ENCODE measurements at places on chromosomes 7 and 10.
A peak's percentile ranks its signal among the peaks of the same experiment; 100 is the strongest.

GRCh38 chr10:71250842-71251241, 38.5 kb downstream of the UNC5B start:
- no peak for DNase-seq
- H3K36me3 ChIP-seq: no peaks in the 10 kb centered on the region
- no peaks in the 10 kb centered on the region for H3K4me1 ChIP-seq

DNA sequence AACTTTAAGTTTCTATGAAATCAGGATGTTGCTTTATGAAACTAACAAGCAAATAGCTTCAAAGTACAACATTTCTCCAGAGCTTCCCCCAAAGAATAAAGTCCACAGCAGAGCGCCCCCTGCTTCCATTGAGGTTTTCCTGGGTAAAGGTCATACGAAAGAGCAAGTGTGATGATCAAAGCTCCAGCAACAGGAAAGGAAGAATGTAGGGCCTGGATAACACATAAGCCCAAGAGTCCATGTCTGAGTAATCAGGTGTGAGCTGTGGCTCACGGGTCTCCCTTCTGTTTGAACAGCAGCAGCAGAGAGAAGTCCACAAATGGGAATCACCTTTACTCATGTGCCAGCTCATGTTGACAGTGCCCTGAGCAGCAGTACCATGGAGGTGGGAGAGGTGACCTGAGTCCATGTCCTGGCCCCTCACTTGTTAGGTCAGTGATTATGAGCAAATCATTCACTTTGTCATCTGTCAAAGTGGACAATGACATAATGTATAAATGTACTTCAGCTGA, 50.5 kb downstream of the MRPL32 start:
- H3K27me3 ChIP-seq: peaks cover 12% of the 10 kb centered on the region
- H3K4me1 ChIP-seq: no peaks in the 10 kb centered on the region
- DNase-seq: no peak
- no peaks in the 10 kb centered on the region for H3K36me3 ChIP-seq

DNA sequence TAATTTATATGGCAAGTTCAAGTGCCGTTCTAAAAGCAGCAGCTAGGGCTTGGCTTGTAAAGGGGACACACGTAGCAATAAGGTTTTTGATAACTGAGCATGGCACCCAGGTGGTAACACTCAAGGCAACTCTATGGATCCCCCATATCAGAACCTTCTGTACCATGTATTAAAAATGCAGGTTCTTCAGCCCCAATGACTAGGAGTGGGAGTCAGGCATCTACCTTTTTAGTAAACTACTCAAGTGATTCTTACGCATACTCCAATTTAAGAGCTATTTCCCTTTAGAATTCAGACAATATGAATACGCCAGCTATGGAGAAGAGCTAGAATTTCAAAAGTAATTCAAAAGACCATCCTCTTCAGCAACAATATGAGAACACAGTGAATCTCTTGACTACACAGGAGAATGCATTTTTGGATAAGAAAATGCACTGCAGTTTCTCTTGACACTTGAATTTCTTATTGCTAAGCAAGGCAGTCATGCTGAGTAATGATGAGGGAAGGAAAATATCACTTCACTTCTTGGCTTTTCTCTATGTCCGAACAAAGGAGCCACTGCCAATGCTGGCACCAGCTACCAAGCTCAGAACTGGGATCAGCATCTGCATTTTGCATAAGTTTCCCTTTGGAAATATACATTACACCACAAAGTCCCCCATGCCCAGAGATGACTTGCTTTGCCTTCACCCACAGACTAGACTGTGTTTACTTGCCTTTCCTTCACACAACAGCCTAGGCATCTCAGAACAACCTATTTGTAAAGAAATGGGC, 53.5 kb downstream of the ABLIM1 start:
- H3K4me3 ChIP-seq: no peak overlapping the region
- peaks cover 9% of the 10 kb centered on the region for H3K4me1 ChIP-seq
- no peaks in the 10 kb centered on the region for H3K36me3 ChIP-seq
- no peak overlapping the region for H3K27ac ChIP-seq
- no peaks in the 10 kb centered on the region for H3K27me3 ChIP-seq

- no peak overlapping the region for H3K4me3 ChIP-seq
- no peaks in the 10 kb centered on the region for H3K27me3 ChIP-seq
- H3K36me3 ChIP-seq: no peaks in the 10 kb centered on the region
- no peak for DNase-seq
Observed at GRCh38 chr7:152095771-152096170, 70.3 kb downstream of the GALNT11 start.

DNA sequence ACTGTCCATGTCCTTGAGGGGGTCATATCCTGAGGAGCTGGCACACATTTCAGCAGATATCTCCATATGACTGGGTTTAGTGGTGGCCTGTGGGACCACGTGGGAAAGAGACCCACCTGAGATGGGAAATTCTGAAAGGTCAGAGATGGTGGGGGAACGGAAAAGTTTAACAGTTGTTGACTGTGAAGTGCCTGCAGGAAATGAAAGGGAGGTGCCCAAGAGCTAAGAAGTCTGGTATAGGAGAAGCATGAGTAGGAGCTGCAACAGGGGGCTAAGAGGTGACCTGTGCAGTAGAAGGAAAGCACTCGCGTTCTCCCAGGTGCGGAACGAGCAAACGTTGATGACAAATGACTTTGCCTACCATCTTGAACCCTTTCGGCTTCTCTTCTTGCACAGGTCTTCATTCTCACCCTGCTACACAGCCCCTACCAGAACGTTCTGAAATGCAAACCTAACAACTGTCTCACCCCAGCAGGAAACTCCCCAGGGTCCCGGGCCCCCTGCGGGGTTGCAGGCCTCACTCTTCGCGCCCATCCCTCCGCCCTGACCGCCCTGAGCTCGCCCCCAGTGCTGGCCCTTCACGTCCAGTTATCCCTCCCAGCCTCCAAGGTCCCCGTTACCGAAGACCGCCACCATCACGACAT, 9.8 kb upstream of the FXYD4 start:
- H3K27ac ChIP-seq: peak overlapping the region; percentile 99
- peaks cover 31% of the 10 kb centered on the region for H3K4me1 ChIP-seq
- H3K27me3 ChIP-seq: peaks cover 2% of the 10 kb centered on the region
- no peak for DNase-seq

GRCh38 chr10:91433620-91434019, 23.5 kb downstream of the HECTD2 start:
- H3K27ac ChIP-seq: no peak overlapping the region
- peaks cover 19% of the 10 kb centered on the region for H3K36me3 ChIP-seq
- H3K27me3 ChIP-seq: no peaks in the 10 kb centered on the region

- no peaks in the 10 kb centered on the region for H3K36me3 ChIP-seq
- H3K4me1 ChIP-seq: peaks cover 3% of the 10 kb centered on the region
- H3K27me3 ChIP-seq: peaks cover 14% of the 10 kb centered on the region
- no peak overlapping the region for H3K4me3 ChIP-seq
- no peak for DNase-seq
- H3K27ac ChIP-seq: no peak overlapping the region
Observed at GRCh38 chr7:139559364-139560105, 36.0 kb downstream of the CLEC2L start.

DNA sequence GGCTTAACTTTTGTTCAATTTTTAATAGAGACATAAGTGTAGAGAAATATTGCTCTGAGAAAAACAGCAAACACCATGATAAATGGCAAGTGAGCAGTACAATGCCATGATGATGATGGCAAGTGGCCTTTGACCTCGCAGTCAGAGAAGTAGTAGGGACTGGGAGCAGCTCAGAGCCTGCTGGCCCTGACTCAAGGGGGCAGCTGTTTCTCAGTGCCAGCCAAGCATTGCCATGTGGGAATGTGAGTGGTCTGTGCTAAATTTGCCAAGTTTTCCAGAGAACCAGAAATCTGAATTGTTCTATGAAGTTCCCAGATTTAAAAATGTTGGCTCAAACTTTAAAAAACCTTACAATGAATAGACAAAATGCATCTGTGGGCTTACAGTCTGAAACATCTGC, 187.9 kb downstream of the BICC1 start:
- no peak overlapping the region for H3K4me3 ChIP-seq
- H3K27ac ChIP-seq: no peak overlapping the region

- no peak overlapping the region for H3K27ac ChIP-seq
- DNase-seq: no peak
- no peak overlapping the region for H3K4me3 ChIP-seq
- H3K36me3 ChIP-seq: no peaks in the 10 kb centered on the region
- peaks cover 8% of the 10 kb centered on the region for H3K4me1 ChIP-seq
Observed at GRCh38 chr10:4109469-4109868, 324.5 kb upstream of the KLF6 start.

GRCh38 chr10:33180390-33180789, 154.1 kb downstream of the NRP1 start:
- no peak overlapping the region for H3K27ac ChIP-seq
- peaks cover 11% of the 10 kb centered on the region for H3K27me3 ChIP-seq
- no peaks in the 10 kb centered on the region for H3K4me1 ChIP-seq

- H3K27me3 ChIP-seq: peaks cover 19% of the 10 kb centered on the region
- H3K27ac ChIP-seq: no peak overlapping the region
- H3K4me1 ChIP-seq: peaks cover 2% of the 10 kb centered on the region
- no peak overlapping the region for H3K4me3 ChIP-seq
Observed at GRCh38 chr10:69515699-69516259, 57.4 kb downstream of the NEUROG3 start.

- H3K4me1 ChIP-seq: no peaks in the 10 kb centered on the region
- H3K36me3 ChIP-seq: no peaks in the 10 kb centered on the region
- no peak for DNase-seq
- H3K27me3 ChIP-seq: no peaks in the 10 kb centered on the region
Observed at GRCh38 chr7:132590162-132590561, 13.9 kb upstream of the PLXNA4 start.

GRCh38 chr10:51244309-51244708, 170.0 kb downstream of the PRKG1 start:
- H3K27ac ChIP-seq: no peak overlapping the region
- no peak overlapping the region for H3K4me3 ChIP-seq
- no peaks in the 10 kb centered on the region for H3K4me1 ChIP-seq
- no peak for DNase-seq
- H3K27me3 ChIP-seq: no peaks in the 10 kb centered on the region

- H3K36me3 ChIP-seq: no peaks in the 10 kb centered on the region
- no peaks in the 10 kb centered on the region for H3K27me3 ChIP-seq
- no peak for DNase-seq
- no peak overlapping the region for H3K27ac ChIP-seq
- H3K4me3 ChIP-seq: no peak overlapping the region
- H3K4me1 ChIP-seq: peaks cover 26% of the 10 kb centered on the region
Observed at GRCh38 chr7:127876393-127876792, 154.8 kb downstream of the LRRC4 start.

- H3K4me1 ChIP-seq: peaks cover 38% of the 10 kb centered on the region
- H3K27ac ChIP-seq: no peak overlapping the region
- no peak overlapping the region for H3K4me3 ChIP-seq
Observed at GRCh38 chr10:79350407-79351154, 3.3 kb downstream of the PPIF start.

DNA sequence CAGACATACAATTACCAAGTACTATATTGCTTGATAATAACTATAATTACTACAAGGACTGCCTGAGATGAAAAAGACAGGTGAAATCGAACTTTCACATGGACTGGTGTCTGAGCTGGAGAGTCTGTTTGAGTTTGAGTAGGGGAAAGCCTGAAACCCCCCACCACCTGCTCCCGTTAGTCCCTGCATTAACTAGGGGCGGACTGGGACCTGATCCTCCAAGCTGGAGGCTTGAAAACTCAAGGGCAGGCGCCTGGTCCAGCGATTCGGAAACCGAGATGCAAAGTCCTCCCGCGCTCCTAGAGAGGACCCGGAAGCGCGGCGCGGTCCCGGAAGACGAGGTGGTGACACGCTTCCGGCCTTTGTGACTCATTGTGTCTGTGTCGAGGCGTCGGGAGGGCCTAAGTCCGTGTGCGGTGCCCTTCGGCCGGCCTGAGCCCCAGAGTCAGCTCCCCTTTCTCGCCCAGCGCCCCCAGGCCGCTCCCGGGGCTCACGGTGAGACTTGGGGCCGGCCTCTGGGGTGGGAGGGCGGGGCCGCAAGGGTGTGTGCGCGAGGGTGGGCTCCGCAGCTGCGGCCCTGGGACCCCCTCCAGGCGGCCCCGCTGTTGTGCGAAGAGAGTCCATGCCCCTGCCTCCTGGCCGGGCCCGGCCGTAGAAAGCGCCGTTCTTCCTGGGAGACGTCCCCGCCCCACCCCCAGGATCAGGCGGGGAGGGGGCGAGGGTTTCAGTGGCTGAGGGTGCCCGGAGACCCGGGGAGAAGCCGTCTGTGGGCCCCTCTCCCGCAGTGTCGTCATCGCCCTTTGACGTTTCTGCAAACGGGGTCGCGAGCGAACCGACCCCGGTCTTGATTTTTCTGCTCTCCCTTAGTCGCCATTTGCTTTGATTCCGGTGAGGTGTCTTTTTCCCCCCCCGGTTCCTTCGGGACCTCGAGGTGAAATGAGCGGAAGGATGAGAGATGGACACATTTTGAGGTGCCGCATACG, at the start of gene ZKSCAN1:
ZKSCAN1 (plus strand) TSS at position 365 of the 983 bp plus-strand sequence. CDS start 7,911 bp downstream, outside the sequence.
- peak within 1 kb of the TSS; percentile 91 for H3K27ac ChIP-seq
- peaks cover 2% of the 10 kb centered on the region for H3K36me3 ChIP-seq
- peaks cover 56% of the 10 kb centered on the region for H3K4me1 ChIP-seq
- peak within 1 kb of the TSS; percentile 89 for H3K4me3 ChIP-seq
- H3K27me3 ChIP-seq: no peaks in the 10 kb centered on the region
- DNase-seq: peak; percentile 85

DNA sequence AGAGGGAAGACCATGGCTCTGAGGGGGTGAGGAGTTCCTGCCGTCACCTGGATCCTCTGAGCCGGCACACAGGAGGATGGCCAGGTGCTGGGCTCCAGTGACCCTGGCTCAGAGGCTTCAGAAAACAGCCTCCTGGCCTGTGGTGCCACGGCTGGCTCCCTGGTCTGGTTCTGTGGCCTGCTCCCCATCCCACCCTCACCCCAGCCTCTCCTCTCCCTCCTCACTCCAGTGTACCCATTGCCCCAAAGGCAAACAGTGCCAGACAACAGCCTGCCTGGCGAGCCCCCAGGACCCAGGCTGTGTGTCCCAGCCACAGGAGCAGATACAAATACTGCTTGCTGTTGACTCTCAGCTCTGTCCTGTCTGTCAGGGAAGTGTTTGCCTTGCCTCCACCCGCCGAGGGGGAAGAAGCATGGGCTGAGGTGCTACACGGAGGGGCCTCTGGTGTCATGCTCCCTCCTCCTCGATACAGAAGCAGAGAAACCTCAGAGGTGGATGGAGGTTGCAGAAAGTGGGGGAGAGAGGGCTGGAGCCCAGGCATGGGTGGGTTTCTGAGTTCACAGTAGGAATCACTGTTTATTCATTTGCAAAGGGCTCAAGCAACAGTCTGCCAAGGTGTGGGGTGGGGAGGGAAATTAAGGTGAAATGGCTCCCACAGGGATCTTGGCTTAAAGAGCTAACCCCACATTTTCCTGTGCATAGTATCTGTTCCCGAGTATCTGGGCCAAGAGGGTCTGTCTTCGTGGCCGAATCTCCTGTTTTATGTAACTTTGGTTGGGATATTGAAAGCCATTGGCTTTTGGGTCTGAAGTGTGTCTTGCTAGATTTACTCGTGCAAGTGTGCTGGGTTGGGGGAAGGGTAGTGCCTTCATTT, 5.5 kb downstream of the ADRA2A start:
- H3K27ac ChIP-seq: no peak overlapping the region
- H3K27me3 ChIP-seq: peaks cover 54% of the 10 kb centered on the region
- peaks cover 2% of the 10 kb centered on the region for H3K36me3 ChIP-seq
- peaks cover 6% of the 10 kb centered on the region for H3K4me1 ChIP-seq
- no peak overlapping the region for H3K4me3 ChIP-seq
